Urothelium cell line (cell line): ENCODE measurements at places on chromosomes 2 and 18.

GRCh38 chr2:165007161-165007744, 51.9 kb upstream of the SLC38A11 start:
- DNase-seq = no peak

GRCh38 chr2:134739236-134739878, 20.6 kb upstream of the TMEM163 start:
- DNase-seq = no peak

DNA sequence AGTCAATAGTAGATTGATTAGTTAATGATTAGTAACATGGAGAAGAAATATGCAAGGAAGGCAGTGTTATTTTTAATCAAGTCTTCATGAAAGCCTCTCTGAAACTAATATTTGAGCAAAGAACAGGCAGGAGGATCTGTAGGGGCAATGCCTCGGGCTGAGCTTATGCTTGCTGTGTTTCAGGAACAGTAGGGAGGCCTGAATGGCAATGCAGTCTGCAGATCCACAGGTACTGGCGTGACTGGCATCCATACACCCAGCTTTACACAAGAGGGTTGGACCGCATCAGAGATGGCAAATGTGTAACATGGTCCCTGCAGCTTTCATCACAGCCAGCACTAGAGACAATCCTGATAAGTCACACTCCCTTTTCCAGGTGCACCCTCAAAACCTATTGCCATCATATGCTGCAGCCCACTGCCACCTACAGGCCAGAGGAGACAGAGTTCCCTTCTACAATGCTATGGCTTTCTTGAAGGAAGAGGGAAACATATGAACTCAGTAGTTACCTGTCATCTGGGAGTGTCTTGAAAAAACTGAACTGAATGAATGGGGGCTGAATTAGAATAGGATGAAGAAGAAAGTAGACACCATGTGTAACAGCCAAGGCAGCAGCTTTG, 582.4 kb upstream of the RAB6C start:
- DNase-seq = peak; percentile 51

DNA sequence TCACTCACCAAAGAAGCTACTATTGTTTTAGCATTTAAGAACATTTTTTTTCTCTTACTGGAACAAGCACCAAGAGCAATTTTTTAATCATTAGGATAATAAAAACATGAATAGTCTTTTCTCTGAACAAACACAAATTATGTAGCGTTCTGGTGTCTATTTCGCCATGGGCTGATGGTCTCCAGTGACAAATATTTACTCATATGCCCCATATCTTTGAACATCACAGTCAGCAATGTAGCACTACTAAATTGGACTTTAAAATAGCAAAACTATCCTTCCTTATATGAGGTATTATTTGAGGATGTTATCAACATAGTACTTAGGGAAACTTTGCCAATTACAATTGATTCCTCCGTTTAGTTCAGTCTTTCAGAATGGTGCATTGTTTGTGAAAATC, 1326.0 kb upstream of the ZEB2 start:
- no peak for DNase-seq

GRCh38 chr2:61988462-61989366, 83.2 kb downstream of the COMMD1 start:
- DNase-seq = peak; percentile 15

GRCh38 chr2:66103581-66103980, 331.3 kb upstream of the MEIS1 start:
- no peak for DNase-seq

GRCh38 chr2:224882291-224883171, 159.7 kb downstream of the DOCK10 start:
- peak; percentile 6 for DNase-seq

GRCh38 chr2:194765723-194766122, 891.3 kb upstream of the SLC39A10 start:
- no peak for DNase-seq

DNA sequence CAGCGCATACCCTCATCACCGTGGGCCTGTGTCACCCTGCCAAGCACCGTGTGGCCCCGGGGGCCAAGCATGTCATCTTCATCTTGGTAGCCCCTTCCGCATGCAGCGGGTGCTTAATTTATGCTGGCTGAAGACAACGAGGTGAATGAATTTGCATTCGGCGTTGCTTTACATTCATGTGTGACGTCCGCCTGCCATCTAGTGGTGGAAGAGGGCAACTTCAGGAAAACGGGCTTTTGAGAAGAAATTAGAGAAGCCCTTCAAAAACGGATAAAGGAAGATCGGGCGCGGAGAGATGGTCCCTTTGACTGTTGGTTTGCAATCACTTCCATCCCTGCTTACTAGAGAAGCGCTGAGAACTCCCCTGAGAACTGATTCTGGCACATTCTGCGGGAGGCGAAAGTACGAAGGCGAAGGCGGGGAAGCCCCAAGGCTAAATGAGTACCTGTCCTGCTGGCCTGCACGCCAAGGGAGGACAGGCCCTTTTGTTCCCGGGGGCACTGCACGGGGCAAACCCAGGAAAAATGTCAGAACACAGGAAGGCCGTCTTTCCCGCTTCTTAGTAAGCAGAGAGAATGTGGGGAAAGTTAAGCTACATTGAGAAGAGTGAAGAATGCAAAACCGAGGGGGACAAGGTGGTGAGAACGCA, 145.9 kb downstream of the ZNF516 start:
- peak; percentile 66 for DNase-seq

DNA sequence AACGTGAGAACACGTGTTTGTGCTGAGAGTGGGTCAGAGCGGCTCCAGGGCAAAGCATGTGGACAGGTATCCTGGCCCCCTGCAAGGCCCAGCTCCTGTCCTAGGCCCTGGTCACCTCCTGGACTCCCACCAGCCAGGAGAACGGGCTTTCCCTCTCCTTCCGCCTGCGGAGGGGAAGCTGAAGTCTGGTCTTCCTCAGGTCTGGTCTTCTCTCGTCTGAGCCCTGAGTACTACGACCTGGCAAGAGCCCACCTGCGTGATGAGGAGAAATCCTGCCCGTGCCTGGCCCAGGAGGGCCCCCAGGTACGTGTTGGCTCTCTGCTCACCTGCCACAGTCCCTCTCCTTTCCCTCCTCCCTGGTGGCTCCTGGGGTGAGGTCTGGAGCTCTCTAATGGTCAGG, 963 bp downstream of the GNLY start:
- DNase-seq = no peak

GRCh38 chr2:192197357-192197756, 2.6 kb upstream of the TMEFF2 start:
- no peak for DNase-seq

DNA sequence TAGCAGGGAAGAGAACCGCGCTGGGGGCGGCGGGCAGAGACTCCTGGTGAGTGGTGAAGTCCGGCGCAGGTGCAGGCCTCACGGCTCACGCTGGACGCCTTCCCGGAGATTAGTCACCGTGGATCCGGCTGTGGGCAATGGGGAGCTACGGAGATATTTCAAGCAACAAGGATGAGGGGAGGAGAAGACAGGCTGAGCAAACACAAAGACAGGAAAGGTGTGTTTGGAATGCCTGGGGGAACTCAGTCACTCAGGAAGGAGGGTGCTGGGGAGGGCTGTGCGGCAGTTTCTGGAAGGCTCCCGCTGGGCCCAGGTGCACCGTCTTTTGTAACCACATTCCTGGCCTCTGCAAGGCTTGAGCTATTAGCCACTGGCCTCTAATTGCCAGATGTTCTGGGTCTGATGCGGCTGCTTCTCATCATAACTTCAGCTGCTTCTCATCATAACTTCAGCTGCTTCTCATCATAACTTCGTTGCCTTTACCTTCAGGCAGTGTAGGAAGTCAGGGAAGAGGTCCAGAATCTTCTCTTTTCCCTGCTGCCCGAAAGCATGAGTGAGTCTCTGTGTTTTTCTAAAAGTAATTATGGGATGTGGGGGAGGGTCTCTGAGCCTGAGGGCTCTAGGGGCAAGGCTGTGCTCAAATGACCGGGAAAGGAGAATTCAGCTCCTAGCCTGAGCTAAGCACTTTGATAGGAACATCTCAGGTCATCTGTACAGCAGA, 118.9 kb downstream of the PXDN start:
- peak; percentile 79 for DNase-seq

GRCh38 chr2:86675511-86676015, 44.5 kb upstream of the RMND5A start:
- DNase-seq = no peak

GRCh38 chr2:24429197-24430074, 61.6 kb upstream of the NCOA1 start:
- DNase-seq = peak; percentile 67

- no peak for DNase-seq
Measured at GRCh38 chr18:63099848-63100629, 219.5 kb downstream of the BCL2 start.

DNA sequence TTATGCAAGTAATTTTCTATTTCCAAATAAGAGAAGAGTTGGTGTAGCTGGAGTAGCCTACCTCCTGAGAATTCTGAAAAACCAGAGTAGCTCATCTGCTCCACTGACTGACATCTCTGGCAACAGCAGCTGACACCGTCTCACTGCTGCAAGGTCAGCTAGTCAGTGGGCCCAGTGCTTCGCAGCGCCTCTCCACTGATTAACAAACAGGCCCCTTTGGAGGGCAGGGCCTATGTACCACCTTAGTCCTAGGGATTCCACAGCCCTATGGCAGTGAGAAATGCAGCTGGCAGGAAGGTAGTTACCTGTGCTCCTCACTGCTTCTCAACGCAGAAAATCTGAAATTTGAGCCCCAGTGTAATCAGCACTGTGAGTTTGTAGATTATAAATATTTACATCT, 97.5 kb downstream of the DLGAP1 start:
- DNase-seq = no peak

DNA sequence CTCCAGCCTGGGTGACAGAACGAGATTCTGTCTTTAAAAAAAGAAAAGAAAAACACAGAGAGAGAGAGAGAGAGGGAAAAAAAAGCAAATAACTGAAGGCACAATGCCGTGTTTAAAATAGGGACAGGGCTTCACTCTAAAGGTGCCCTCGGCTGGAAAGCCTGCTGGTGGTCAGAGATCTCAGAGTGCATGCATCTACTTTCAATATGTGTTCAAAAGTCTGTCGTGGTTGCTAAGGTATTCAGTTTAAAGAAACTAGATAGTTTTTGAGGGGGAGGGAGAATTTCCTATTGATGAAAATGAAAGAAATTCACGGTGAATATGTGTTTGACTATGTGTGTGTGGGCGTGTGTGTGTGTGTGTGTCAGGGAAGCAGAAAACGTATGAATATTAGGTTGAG, 11.0 kb upstream of the CBLN2 start:
- no peak for DNase-seq

- no peak for DNase-seq
Measured at GRCh38 chr18:79882522-79883241, 68.8 kb downstream of the SLC66A2 start.

DNA sequence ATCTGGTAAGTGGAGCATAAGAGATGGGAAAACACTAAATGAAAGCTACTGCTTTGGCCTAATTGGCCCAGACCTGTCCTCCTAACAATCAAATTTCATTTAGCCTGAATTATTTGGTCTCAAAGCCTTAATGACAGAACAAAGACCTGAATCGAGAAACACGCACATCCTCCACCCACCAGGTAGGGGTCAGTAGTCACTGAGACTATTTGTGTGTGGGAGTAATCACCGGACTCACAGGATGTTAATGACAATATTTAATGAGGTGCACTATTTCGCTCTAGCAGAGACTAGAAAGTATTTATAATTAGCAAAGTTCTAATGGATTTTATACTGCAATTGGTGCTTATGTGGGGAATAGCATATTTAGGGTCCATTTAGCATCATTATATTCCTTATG, 68.1 kb downstream of the RBM43 start:
- DNase-seq = no peak

- no peak for DNase-seq
Measured at GRCh38 chr2:154507186-154507585, 191.3 kb upstream of the KCNJ3 start.

DNA sequence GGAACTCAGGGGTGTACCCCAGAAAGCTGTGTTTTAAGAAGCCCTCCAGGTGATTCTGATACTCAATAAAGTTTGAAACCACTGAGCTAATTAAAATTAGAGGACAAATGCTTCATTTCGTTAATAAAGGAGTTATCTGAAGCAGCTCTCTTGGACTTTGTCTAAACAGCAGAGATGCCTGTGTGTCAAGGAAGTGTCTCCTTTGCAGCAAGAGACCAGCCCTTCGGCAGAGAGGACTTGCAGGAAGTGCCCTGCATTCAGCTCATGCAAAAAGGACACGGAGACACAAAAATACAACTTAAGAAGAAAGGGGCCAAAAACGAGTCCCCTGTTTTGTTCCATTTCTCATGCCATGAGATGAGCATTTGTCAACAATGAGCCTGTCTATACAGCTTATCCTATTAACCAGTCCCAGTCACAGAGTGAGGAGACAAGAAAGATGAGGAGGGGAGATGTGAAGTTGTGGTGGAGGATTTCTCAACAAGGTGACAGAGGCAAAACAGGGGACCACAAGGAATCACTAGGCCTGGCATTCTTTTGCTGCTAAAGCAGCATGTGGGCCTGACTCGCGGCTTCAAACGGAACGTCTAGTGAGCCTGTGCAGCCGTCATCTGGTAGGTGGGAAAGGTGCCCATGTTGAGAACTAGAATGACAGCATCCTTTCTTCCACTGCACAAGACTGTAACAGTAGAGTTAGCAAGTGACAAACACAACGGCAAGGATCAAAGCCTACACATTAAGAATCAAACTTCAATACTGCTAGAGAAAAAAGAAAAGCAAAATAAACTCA, 152.3 kb downstream of the ANTXR1 start:
- DNase-seq = no peak

- DNase-seq = no peak
Measured at GRCh38 chr18:46622999-46623398, 34.0 kb downstream of the LOXHD1 start.

GRCh38 chr18:60421356-60422118, 49.0 kb upstream of the MC4R start:
- DNase-seq = no peak

GRCh38 chr2:186544255-186544675, 45.6 kb upstream of the ITGAV start:
- peak; percentile 46 for DNase-seq

- no peak for DNase-seq
Measured at GRCh38 chr2:32284321-32284720, 6.6 kb downstream of the YIPF4 start.

DNA sequence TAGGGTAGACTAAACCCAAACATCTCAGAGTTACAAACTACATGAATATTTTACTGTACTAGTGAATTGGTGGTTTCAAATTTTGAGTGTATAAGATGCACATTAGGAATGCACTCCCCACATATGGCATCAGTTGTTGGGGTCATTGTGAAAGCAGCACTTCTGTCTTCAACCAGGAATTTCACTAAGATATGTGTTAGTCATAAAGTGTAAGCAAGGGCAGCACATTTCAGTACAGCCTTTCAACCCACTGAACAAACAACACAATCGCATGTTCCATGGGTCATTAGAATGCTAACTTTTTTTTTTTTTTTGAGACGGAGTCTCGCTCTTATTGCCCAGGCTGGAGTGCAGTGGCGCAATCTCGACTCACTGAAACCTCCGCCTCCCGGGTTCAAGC, 164.1 kb upstream of the MAP2 start:
- no peak for DNase-seq

- DNase-seq = no peak
Measured at GRCh38 chr2:207748993-207749392, 20.7 kb downstream of the FZD5 start.

- DNase-seq = no peak
Measured at GRCh38 chr2:121825003-121825950, 69.8 kb downstream of the TSN start.

GRCh38 chr2:138979131-138979785, 199.1 kb upstream of the NXPH2 start:
- no peak for DNase-seq

- DNase-seq = no peak
Measured at GRCh38 chr2:38549851-38550250, 52.9 kb downstream of the HNRNPLL start.
